ENCODE measurements at places on chromosomes 5 and 9.

GRCh38 chr9:32011049-32011448 lies 373.4 kb upstream of the ACO1 start:
- DNase-seq: no peak

DNA sequence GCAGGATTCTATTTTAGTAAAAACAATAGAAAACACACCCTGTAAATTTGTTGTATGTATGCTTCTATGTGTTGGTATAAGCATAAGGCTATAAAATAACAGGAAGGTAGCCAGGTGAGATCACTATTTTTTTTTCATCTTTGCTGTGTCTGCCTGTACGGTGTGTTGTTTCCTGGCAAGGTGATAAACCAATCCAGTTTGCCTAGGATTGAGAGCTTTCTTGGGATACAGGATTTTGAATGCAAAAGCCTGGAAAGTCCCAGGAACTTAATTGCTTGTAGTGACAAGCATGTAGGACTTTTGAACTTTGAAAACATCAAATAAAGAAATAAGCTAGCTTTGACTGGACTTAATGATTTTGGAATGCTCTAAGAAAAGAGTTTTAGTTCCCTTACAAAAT lies 83.3 kb upstream of the RORB start:
- DNase-seq: no peak

DNA sequence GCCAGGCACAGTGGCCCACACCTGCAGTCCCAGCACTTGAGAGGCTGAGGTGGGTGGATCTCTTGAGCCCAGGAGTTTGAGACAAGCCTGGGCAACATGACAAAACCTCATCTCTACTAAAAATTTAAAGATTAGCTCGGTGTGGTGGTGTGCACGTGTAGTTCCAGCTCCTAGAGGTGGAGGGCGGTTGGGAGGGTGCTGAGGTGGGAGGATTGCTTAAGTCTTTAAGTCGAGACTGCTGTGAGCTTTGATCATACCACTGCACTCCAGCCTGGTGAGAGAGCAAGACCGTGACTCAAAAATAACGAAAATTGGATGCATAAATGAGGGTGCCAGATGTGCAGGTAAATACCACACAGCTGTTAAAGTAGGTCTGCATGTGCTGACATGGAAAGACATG lies 39.3 kb upstream of the TDRD7 start:
- no peak for DNase-seq

DNA sequence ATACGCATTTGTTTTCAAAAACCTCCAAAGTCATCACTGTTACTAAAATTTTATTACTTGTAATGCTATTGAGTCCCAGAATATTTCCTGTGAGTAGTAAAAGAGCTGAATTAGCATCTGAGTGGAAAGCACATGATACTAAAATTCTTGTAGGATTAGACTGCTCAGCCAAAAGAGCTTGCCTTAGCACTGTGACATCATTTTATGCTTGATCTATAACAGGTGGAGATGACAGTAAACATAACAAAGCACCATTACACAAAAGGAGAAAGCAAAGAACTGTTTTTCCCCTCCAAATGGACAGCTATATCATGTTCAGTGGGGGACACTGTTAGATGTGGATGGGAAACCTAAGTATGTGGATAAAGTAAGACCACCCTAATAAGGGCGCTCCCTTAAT lies 5.8 kb upstream of the JAK2 start:
- DNase-seq: no peak

GRCh38 chr9:708551-709432 lies 132.7 kb upstream of the DMRT1 start:
- no peak for DNase-seq

DNA sequence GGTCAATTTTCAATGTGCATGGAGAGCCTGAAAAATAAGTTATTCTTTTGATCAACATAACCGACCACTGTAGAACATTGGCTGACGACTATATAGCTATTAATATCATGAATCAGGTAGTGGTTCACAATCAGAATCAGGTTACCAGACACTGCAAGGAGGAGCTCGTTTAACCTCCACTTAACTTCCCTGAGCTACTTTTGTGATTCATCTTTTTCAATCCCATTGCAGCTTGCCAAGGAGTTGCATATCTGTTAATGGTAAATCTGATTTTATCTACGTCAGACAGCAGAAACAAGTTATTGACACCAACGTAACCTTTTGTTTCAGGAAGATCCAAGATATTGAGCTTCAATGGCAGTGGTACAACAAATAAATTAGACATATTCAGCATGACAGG lies 2263.8 kb upstream of the ACO1 start:
- no peak for DNase-seq

- no peak for DNase-seq
These were observed 151.6 kb downstream of the SIL1 start for GRCh38 chr5:139046551-139046950.

DNA sequence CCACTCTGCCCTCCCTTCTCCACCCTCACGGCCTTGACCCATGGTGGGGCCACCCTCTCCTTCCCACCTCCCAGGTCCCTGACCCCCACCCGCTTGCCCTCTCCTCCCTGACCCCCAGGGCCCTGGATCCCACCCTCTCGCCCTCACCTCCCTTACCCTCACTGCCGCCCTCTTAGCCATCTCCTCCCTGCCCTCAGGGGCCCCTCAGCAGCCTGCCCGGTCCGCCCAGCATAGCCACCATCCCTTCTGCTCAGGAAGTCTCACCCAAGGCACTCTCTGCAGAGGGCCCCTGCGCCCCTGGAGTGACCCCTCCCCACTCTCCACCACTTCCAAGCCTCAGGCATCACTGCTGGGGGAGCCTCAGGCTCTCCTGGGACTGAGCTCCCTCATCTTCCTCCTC lies 66.3 kb downstream of the MRPL36 start:
- DNase-seq: no peak

GRCh38 chr5:76358-77169 lies 15.4 kb upstream of the PLEKHG4B start:
- no peak for DNase-seq

DNA sequence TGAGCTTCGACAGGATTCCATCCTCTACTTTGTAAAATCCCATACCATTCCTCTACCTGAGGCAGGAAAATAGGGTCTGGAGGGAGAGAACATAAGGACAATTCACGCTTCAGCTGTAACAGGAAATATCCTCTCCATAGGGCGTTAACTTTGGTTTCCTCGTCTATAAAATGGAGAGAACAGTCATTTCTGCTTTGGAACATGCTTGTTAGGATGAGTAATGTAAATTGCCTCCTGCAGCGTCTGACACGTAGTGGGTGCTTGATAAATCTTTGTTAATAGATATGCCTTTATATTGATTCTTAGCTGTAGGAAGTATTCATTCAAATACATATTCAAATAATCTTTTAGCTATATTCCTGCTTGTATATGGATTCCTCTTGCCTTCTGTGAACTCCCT lies 711 bp upstream of the SUB1 start:
- DNase-seq: no peak

GRCh38 chr9:113668061-113668460 lies 204.5 kb downstream of the RGS3 start:
- DNase-seq: no peak

GRCh38 chr5:151862811-151863472 lies 61.7 kb downstream of the GLRA1 start:
- no peak for DNase-seq

DNA sequence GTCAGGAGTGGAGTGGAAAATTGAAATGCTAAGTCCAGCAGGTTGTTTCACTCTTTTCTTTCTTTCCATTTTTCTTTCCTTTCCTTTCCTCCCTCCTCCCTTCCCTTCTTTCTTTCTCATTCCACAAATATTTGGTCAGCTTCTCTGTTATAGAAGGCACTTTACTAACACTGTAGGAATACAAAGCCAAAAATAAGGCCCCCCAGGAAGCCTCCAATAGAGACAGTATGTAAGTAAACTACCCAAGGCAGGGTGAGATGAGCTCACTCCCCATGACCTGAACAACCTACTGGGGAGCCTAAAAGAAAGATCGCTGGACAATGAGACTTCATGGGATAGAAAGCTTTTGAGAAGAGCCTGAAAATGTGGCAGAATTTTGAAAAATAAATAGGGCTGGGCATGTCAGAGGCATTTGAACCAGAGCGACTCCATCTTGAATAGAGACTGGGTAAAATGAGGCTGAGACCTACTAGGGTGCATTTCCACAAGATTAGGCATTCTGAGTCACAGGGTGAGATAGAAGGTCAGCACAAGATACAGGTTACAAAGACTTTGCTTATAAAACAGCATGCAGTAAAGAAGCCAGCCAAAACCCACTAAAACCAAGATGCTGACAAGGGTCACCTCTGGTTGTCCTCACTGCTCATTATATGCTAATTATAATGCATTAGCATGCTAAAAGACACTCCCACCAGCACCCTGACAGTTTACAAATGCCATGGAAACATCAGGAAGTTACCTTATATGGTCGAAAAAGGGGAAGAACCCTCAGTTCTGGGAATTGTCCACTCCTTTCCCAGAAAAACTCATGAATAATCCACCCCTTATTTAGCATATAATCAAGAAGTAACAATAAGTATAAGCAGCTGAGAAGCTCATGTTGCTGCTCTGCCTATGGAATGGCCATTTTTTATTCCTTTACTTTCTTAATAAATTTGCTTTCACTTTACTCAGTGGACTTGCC lies 158.9 kb upstream of the EGFLAM start:
- no peak for DNase-seq

All from activated CD4-positive, CD25-positive, alpha-beta regulatory T cell treated with anti-CD3 and anti-CD28 coated beads, Interleukin-2, amount 50 U/mL, for 72 hours (primary cell).